ENCODE measurements at places on chromosomes 11 and 22. TPM values are rescaled to one million over a fixed set of nuclear protein-coding genes. Genes with fewer than 3 reads are reported as not detected.

GRCh38 chr11:107172996-107173395, 154.7 kb upstream of the GUCY1A2 start:
- DNase-seq = no peak

DNA sequence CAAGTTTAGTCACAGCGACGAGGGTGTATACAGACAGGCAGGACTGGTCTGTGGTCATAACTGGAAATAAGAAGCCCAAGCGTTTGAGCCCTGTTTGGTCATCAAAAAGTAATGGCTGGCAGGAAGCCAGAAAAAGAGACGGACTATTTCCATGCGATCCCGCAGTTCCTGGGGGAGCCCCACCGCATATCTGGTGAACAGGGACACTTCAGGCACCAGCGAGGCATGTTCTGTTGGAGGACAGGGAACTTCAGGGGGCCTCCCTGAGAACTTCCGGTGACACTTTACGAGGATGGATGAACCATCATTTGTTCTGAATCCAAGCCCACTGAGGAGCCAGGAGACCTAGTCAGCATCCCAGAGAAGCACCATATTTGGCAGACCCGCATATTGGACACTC, 29.7 kb upstream of the TRIM29 start:
- DNase-seq = no peak

- no peak for DNase-seq
Observed at GRCh38 chr11:127627629-127628457, 627.3 kb upstream of the KIRREL3 start.

- no peak for DNase-seq
Observed at GRCh38 chr11:91835051-91835560, 389.5 kb upstream of the FAT3 start.

The SF3B2 gene
- polyA plus RNA-seq = 106 TPM
